GM06990 (cell line): ENCODE measurements at places on chromosomes 13 and 19.

DNA sequence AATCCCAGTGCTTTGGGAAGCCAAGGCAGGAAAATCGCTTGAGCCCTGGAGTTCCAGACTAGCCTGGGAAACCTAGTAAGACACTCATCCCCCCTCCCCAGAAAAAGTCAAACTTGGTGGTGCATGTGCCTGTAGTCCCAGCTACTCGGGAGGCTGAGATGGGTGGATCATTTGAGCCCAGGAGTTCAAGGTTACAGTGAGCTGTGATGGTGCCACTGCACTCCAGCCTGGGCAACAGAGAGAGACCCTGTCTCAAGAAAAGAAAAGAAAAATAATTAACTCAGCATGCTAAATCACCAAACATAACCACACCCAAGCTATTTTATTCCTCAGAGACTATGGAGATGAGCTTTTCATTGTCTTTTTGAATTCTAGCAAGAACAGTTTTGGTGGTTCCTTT is 56.2 kb upstream of the SCEL start:
- no peak for DNase-seq

GRCh38 chr13:38647312-38647711 is 39.6 kb upstream of the FREM2 start:
- no peak for DNase-seq

DNA sequence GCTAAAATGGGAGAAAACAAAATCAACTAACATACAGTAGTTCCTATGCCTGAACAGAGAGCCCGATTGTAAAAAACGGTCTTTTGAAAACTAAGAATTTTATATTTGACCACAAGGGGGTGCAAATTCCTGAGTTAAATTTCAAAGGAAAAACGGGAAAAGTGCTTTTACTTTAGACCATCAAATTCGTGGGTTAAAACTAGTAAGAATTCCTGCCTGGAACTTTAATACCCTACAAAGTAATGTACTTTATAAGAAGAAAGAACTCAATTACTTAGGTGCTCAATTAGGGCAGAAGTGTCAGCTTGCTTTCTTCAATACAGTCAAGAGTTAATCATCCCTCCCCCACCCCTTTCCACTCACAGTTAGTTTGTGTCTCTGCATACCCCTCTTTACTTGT is 69.8 kb downstream of the KCNRG start:
- DNase-seq: no peak

- DNase-seq: no peak
Measured at GRCh38 chr19:51333836-51334460, 8.0 kb downstream of the VSIG10L start.

DNA sequence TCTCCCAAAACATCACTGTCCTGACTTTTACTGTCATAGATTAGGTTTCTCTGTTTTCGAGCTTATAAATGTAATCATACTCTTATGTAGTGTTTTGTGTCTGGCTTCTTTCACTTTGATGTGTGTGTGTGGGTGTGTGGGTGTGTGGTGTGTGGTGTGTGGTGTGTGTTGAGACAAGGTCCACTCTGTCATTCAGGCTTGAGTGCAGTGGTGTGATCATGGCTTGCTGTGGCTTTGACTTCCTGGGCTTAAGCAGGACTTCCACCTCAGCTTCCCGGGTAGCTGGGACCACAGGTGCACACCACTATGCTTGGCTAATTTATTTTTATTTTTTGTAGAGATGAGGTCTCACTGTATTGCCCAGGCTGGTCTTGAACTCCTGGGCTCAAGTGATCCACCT is 59.6 kb downstream of the PDS5B start:
- DNase-seq: peak; percentile 28

GRCh38 chr13:74770361-74770760 is 636.2 kb upstream of the KLF12 start:
- DNase-seq: no peak
